Stimulated activated CD4-positive, alpha-beta T cell treated with anti-CD3 and anti-CD28 coated beads, Interleukin-2, amount 100 ng/mL, for 24 hours (primary cell): ENCODE measurements at places on chromosomes 5 and 9.
A peak's percentile ranks its signal among the peaks of the same experiment; 100 is the strongest.

DNA sequence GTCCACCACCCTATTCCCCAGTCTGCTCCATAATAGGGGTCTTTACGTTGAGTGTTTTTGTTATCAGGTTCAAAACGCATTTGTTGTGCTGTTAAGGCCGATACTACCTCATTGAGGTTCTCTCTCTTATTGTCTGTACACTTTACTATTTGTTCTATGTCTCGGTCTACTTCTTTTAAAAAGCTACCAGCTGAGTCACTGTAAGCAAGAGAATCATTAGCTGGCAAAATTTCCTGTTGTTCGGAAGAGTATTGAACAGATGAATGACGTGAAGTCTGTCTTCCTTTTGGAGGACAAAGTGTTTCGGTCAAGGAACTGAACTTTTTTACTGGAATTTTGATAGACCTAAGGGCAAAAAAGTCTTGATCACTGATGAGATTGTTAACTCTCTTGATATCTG, 10.3 kb downstream of the LYSMD3 start:
- DNase-seq: no peak

- no peak for DNase-seq
Observed at GRCh38 chr5:174751154-174752000, 27.0 kb downstream of the MSX2 start.

DNA sequence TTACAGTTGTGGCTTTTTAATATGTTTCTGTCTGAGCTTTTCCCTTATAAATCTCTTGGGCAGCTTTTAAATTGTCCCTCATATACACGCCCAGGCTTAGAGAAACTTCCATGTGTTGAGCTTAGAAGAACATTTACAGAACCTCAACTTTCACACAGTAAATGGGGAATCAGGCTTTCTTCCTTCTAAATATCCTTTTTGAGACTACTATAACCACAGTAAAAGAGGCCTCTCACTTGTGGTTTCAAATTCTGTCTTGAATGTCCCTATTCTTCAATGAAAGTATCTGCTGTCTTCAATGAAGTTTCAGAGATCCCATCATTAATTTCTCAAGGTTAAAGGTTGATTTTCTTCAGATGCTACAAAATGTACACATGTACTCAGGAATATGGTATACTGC, 588.6 kb upstream of the DMAC1 start:
- no peak for DNase-seq

- no peak for DNase-seq
Observed at GRCh38 chr9:119071636-119072035, 297.6 kb downstream of the BRINP1 start.

DNA sequence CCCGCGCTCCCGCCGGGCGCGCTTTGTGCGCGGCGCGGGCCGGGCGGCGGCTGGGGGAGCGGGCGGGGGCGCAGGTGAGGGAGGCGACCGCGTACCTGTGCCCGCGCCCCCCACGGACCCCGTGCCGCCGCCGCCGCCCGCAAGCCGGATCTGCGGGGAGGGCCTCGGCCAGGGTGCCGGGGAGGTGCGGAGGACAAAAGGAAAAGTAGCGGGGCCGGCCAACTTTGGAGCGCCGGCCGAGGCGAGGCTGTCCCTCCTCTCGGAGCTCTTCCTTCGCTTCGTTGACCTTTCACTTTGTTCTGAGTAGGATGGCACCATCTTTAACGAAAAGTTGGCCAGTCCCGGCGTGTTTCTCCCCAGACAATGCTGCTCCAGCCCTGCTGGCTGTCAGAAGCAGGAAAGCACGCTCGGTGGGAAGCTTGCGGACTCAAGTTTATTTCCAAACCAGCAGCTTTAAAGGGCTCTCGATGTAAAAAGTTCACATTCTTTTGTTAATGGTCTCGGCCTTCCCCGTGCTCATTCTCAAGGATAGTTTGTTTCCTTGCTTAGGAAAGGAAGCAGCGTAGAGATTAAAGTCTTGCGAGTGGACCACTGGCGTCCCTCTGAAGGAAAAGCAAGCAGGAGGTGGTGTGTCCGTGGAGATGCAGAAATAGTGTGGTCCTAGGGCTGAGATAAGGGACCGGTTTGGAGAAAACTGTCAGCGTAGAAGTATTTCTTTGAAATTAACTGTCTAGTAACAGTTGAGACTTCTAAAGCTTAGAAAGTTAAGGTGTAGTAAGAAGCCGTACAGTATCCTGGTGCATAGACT, 639 bp downstream of the EHMT1 start:
- peak; percentile 37 for DNase-seq

GRCh38 chr9:131676431-131676972, 63.4 kb downstream of the RAPGEF1 start:
- DNase-seq: no peak

GRCh38 chr5:111223101-111223786, 940 bp upstream of the CAMK4 start:
- DNase-seq: no peak

DNA sequence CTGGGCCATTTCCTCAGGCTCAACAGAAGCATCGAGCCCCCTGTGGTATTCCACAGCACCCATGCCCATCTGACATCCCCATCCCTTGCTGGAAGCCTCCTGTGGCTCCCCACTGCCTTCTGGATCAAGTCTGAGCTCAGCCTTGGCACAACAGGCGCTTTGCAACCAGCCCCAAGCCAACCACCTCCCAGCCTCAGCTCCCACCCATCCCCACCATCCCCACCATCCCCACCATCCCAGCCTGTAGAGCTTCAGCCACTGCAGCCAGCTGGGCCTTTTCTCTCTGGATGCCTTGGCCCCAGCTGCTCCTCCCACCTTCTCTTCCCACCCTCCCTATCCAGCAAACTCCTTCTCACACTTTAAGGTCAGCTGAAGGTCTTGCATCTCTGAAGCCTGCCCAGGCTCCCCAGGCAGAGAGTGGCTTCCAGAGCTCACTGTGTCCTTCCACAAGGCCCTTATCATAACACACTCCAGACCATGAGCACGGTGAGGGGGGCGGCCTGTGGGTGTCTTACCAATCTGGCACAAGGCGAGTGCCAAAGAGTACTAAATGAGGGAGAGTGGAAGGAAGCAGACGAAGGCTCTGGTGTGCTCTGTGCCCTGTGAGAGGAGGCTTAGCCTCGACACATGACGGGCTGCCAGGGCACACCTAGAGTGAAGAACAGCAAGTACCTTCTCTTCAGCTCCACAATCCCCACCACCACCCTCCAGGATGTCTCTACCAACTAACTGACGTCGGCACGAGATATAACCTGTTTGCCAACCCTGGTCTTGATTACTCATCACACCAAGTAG, 6.5 kb downstream of the HIGD2A start:
- no peak for DNase-seq

DNA sequence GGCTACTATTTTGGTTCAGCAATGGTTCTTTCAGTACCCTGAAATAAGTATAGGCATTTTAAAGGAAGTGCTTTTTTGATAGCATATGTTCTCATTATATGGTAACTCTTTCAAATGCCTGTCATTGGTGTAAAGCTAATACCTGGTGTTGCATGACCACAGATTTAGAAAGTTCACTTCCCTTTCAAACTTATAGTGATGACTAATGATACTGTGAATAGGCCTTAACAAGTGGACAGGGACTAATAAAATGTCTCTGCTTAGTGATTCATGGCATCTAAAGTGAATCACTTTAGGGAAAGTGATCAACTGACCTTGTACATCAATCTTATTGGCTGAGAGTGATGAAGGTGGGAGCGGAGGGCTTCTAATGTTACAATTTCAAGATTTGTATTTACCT, 21.6 kb downstream of the MRPL22 start:
- no peak for DNase-seq

- no peak for DNase-seq
Observed at GRCh38 chr9:93278144-93278543, 94.2 kb downstream of the WNK2 start.

DNA sequence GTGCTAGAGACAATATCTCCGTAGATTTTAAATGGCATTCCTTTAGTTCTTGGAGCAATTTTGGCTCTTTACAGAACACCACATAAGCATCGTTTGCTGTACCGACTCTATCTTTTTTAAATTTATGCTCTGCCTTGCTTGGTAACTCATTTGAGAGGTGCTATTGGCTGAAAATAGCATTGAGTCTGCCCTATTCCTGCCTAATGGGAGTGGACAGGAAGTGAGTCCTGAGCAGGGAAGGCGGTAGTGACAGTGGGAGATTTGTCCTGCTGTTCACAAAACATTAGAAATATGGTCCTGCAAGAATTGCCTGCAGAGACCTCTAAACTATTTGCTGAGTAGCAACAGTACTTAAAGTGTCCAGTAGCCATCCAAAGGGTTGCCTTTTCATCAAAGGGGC, 115.2 kb upstream of the IFNE start:
- no peak for DNase-seq

- peak; percentile 6 for DNase-seq
Observed at GRCh38 chr5:10489810-10490426, 48.2 kb downstream of the ROPN1L start.

- DNase-seq: no peak
Observed at GRCh38 chr9:14119694-14120514, 194.0 kb downstream of the NFIB start.

- DNase-seq: no peak
Observed at GRCh38 chr5:178519155-178519554, 71.0 kb downstream of the COL23A1 start.

DNA sequence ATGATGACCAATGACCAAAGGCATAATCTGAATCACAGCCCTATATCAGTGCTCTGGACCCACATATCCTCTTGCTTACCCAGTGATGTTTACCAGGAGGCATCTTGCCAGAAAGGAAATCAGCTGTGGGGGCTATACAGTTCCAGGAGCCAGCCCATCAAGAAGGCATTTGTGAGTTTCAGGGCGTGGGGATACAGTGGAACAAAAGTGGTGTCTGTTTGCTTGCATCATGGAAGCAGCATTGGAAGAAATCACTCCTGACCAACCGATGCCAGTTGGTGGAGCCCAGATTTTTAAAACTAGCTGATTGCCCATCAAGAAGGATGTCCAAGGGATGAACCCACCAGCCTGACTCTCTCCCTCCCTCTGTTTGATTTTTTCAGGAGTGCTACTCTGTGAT, 106.5 kb upstream of the EGFLAM start:
- no peak for DNase-seq

GRCh38 chr5:150298701-150299451, 3.8 kb downstream of the ARSI start:
- no peak for DNase-seq

DNA sequence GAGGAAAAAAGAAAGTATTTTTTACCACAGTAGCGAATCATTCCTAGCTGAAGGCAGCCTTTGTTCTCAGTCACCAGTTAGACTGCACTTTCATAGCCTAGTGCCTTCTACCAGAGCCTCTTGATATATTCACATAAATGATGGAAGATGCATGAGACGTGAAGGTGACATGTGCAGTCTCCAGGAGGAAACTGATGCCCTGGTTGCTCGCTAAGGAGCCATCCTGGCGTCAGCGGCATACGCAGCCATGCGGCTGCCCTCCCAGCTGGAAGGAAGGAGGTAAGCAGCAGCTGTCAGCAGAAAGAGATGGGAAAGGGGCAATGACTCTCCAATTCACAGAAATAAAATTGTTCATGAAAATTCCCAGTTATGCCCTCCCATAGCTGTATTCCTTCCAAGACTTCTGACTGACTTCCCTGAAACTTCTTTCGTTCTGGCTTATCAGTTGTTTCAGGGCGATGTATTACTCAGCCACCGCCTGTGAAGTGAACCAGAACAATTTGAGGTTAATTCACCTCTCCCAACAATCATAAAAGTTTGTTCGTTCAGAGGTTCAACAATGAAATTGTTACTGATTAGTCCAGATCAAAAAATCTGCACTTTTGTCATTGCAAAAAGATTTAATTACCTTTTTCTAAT, 331.2 kb downstream of the NR2F1-AS1 start:
- DNase-seq: no peak

GRCh38 chr5:119879446-119879845, 250.1 kb downstream of the FAM170A start:
- DNase-seq: no peak

DNA sequence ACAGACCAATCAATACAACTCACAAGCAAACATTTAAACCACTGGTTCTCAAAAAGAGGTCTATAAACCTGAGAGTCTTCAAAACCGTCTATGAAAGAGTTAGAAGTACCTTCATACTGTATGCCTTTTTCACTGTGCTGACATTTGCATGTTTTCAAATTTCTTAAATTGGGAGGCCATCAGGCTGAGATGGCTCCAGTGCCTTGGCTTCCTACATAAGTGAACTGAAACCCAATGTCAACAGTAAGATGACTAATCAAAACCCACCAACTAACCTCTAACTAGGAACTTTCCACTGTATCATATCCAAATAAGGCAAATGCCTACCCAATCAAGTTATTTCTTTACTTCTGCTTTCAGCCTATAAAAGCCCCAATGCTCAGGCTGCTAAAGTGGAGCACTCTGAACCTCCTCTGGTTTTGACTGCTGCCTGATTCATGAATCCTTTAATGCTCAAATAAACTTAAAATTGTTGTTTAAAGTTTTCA, 35.1 kb downstream of the FAM13B start:
- DNase-seq: peak; percentile 21

GRCh38 chr5:76114179-76114851, 31.1 kb downstream of the SV2C start:
- no peak for DNase-seq

DNA sequence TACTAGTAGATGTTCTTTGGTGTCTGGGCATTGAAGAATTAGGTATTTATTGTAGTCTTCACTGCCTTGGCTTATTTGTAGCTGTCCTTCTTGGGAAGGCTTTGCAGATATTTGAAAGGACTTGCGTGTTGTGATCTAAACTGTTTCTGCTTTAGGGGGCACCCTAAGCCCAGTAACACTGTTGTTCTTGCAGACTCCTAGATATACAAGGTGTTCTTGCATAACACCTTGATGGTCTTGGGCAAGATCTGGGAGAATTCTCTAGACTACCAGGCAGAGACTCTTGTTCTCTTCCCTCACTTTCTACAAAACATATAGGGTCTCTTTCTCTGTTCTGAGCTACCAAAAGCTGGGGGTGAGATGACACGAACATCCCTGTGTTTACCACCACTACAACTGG, 179.1 kb downstream of the FAM170A start:
- DNase-seq: no peak

- DNase-seq: no peak
Observed at GRCh38 chr5:150293091-150293941, 3.7 kb upstream of the CAMK2A start.

DNA sequence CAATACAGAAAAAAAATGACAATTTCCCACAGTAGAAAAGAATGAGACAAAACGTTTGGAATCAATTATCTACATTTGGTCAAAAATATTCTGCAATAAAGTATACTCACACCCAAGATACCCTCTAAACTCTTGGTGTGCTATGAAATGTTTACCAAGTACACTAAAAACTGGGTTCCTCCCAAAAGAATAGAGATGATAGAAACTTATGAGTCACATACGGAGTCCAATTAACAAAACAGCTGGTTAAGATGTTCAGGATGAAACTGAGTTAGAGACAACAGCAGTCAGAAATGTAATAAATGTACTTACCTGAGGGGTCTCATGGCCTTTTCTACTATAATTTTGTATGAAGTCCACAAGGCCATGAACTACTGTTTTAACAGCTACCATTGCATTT, 25.7 kb downstream of the RC3H2 start:
- DNase-seq: no peak

DNA sequence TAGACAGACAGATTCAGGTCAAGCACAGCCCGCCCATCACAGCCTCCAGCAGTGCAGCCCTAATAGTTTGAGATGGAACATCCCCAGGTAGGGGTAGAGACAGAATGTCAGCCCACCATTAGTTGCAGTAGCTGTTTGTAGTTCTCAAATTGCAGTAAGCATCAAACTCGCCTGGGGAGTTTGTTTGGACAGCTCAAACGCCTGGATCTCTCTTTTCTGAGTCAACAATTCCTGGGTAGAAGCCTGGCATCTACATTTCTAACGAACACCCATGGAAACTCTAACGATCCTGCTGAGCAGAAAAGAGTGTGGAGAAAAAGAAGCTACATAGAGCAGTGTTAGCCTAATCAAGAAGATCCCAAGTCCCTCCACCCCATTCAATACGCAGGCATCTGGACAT, 59.4 kb downstream of the ADAMTS16 start:
- no peak for DNase-seq
